CD4-positive, alpha-beta T cell treated with Interleukin-6 for 4 hours (primary cell): ENCODE measurements at places on chromosomes 7 and 10.

DNA sequence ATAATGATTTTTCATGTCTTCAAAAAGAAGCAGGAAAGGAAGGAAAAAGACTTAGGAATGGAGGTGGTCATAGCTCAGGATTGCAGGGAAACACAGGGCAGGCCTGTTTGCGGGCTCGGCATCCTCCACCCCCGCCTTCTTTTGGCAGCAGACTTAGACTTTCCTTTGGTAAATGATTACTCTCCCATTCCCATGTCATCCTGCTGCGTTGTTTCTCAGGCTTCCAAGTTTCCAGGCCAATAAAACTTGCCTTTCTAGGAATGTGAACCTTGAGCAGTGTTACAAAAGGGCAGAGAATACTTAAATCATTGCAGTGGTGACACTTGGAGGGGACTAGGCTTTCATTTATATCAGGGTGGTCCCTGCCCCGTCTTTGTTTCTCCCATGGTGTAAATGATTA, 34.0 kb upstream of the DGKB start:
- no peak for DNase-seq

DNA sequence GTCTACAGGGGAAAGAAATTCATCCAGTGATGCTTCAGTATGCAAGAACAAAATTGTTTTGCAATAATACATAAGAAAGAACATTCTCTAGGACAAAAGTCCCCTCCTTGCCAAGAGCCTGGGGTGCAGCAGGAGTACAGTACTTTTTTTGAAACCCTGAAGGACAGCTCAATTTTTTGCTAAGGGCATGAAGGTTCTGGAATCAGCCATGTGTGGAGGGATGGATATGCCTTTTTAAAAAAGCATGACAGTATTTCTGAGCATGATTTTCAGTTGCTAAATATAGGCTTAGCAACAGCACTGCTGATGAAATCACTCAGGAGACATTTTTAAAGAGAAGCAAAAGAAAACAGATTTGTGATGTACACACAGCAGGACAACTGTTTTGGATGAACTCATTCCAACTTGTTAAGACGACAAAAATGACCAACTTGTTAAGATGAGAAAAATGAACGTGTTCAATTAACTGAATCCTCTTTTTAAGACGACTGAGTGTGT, 39.3 kb downstream of the HBP1 start:
- no peak for DNase-seq

- DNase-seq, result no peak
Measured at GRCh38 chr10:48701941-48702340, 17.3 kb downstream of the WDFY4 start.

DNA sequence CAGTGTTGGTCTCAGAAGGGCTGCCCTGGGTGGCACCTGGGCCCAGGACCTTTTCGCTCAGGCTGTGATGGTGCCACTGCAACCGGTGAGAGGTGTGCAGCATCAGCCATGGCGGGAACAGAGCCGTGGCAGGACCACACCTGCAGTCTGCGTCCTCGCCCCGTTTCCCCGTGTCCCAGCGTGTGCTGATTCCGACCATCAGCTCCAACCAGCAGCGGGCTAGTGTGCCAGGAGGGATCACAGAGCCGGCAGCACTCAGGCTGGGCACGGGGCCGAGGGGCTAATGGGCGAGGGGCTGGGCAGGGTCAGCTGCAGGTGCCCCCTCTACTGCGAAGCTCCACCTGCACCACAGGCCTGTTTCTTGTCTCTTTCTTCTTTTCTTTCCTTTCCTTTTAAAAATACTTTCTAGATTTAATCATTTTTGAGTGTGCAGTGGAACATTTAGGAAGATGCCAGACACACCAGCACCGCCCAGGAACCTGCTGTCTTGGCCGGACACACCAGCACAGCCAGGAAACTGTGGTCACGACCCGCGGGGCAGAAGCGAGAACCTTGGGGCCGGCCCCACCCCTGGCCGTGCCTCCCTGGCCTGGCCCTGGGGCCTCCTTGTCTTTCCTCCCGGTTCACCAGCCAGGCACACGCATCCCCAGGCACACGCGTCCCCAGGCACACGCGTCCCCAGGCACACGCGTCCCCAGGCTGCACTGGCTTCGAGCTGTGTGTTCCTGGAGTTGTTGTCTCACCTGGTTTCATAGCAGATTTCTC, 34.6 kb downstream of the ADGRA1 start:
- DNase-seq, result no peak

DNA sequence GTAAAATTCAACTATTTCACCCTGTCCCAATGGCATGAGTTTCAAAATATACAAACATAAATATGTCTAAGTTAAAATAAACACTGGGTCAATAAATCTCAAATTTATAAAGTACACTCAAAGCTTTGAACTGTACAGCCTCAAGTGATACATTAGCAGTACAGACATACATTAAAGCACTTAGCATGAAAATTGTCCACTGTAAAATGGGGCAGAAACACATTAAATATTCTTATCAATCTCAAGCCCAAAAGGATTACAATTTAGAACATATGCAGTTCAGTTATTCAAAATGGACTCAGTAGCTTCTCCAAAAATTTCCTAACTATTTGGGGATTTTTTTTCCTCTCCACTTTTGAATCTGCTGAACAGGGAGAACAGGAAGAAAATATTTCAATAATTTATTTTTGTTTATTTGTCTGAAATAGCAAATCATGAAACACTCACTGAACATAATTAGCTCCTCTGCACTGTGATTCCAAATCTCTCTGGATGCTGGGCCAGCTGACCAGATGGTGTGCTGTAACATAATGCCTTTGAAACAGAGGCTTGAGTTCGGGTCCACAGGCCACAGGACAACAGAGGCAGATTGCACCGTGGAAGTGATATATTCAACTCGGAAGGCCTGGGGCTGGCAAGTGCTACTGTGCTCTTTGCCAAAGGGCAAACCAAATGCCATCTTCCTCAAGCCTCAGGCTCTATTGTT, 248.9 kb upstream of the LRRN3 start:
- DNase-seq, result no peak

DNA sequence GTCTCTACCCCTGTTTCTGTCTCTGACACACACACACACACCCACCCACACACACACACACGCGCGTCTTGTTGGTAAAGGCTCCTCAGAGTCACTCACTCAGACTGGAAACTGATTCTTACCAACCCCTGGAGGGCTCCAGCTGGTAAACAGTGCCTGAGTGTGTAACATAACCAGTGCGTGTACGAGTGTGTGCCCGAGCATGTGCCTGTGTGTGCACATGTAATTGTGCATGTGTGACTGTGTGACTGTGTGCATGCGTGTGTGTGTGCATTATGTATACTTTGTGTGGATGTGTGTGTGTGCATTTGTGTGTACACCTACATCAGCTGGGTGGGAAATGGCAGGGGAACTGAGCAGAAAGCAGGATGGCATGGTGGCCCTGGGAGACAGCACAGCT, 317.1 kb downstream of the WDR37 start:
- no peak for DNase-seq
